ENCODE measurements at places on chromosomes 4 and X.

- DNase-seq: peak; percentile 30
Observed at GRCh38 chrX:17521871-17522693, 147.1 kb downstream of the NHS start.

DNA sequence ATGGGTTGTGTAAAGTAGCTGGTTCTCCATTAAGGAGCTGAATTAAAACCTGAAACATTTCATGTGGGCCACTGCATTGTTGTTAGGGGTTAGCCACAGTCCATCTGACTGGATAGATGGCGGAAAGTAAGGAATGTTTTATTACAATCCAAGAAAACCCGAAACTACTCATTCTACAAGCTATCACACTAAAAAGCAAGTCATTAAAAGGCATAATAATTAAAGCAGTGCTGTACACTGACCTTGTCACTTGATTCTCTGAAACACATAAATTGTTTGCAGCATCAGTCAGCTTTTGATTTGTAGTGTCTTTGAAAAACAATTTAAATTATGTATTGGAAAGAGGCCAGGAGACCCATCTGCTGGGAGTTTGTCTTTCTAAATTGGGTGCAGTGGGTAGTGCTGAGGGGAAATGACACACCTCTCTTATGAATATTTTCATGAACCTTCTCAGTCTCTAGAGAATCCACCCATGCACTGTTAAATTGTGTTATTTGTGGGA lies 75.7 kb upstream of the ANK2 start:
- DNase-seq: no peak

- DNase-seq: no peak
Observed at GRCh38 chr4:161225327-161225726, 938.5 kb downstream of the FSTL5 start.

DNA sequence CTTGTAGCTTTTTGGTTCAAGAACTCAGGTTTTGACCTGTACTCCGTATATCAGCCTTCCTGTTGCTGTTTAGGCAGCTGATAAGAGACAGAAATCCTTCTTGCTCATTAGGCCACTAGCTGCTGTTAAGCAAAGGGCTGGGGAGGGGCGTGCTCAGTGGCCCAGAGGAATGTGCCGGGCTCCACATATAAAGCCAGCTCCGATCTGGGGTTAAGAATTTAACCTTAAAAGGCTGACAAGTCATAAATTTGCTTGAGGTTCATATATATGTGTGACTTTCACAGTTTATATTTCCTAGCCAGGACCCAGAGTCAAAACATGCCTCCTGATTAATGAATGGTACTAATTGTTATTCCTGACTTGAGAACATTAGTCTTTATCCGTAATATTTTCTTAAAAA lies 15.3 kb downstream of the GPC3 start:
- no peak for DNase-seq

DNA sequence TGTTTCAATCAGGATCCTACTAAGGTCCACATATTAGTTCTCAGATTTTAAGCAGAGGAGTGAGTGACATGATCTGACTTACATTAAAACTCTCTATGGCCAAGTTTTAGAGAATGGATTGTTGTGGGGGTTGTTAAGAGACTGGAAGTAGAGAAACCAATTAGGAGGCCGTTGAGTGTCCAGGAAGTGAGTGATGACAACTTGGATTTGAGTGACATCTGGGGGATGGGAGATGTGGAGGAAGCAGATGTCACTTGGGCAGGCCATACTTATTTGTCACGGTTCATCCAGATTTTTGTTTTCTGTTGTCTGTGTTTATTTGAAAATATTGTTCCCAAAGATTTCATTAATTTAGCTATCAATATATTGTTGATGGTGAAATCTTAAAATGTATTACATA lies 28.3 kb downstream of the ADD1 start:
- DNase-seq: no peak

GRCh38 chr4:69054578-69055200 lies 41.6 kb upstream of the UGT2B7 start:
- no peak for DNase-seq

DNA sequence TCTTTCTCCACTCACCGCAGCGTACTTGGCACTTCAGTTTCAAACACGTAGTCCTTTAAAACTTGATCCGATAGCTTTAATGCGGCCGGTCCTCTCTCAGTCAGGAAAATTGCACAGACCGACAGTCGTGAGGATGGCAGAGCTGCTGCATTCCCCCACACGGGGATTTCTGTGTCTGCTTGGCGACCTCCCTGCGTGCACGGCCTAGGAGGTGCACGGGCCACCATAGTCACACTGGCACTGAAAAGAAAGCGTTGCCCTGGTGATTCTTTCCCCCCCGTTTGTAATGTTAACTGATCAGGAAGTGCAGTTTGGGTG lies 10.3 kb downstream of the AKAP17A start:
- no peak for DNase-seq
